Stimulated activated CD4-positive, alpha-beta T cell treated with anti-CD3 and anti-CD28 coated beads, Interleukin-4, amount 100 ng/mL, for 48 hours (primary cell): ENCODE measurements at places on chromosomes 3 and 15.
A peak's percentile ranks its signal among the peaks of the same experiment; 100 is the strongest.

- no peak for DNase-seq
Measured at GRCh38 chr15:38271895-38272294, 19.3 kb downstream of the SPRED1 start.

- no peak for DNase-seq
Measured at GRCh38 chr3:77404871-77405270, 365.0 kb downstream of the ROBO2 start.

DNA sequence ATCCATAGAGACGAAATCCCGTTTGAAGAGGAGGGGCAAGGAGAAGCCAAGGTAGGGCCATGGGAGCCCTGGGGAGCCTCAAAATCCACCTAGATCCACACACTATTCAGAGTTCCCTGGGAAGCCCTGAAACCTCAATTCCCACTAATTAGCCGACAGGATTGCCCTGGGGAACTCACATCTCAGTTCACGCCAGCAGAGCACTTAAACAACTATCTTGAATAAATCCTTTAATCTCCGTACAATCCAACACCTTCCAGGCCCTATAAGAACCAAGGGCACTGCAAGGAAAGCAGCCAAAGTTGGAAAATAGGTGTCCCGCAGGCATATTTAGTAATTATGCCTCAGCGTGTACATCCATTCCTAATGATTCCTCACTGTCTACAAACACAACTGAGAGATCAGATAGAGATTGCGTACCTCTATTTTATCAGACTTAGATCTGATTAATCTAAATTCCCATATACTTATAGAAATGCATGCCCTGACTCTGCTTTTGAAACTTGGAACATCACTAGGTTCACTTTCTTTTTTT lies 25.6 kb upstream of the EIF4A2 start:
- no peak for DNase-seq

GRCh38 chr15:84804005-84804900 lies 12.9 kb upstream of the ALPK3 start:
- no peak for DNase-seq

- DNase-seq = no peak
Measured at GRCh38 chr15:48868536-48868935, 9.4 kb upstream of the EID1 start.

DNA sequence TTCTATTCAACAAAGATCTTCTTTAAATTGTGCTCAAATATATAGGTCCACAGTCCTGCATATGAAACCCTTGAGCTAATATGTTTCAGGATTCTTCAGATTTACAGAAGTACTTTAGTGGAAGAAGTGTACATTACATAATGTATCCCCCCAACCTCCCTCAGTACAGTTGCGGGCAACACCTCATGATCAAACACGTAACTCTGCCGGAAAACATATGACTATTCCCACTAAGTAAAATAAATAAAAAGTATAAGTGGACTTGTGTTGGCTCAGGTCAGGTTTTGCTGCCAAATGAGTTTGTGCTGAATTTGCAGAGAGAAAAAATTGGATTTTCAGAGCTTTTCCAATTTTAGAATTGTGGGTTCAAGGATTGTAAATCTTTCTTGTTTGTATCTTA lies 267.6 kb upstream of the MDFIC2 start:
- DNase-seq = no peak

- DNase-seq = peak; percentile 77
Measured at GRCh38 chr3:67654099-67654843, at the start of gene SUCLG2. Gene SUCLG2, minus strand, starts transcription at chr3:67654612. Its CDS starts 26 bp downstream, at chr3:67654586.

DNA sequence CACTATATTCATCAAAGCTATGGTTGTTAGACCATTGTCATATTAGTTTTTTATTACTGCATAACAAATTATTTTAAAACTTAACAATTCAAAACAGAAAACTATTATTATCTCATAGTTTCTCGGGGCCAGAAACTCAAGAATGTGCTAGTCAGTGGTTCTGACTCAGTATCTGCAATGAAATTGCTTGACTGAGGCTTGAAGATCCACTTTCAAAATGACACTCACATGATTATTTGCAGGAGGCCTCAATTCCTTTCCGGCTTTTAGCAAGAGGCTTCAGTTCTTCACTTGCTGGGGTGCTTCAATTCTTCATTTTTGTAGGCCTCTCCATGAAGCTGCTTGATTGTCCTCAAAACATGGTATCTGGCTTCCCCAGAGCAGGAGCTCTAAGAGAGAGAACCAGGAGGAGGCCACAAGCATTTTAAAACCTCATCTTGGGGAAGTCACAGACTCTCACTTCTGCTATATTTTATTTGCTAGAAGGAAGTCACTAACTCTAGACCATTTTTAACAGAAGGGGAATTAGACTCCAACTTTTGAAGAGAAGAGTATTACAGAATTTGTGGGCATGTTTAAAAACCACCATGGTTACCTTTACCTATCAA lies 383.7 kb downstream of the MFSD1 start:
- no peak for DNase-seq

GRCh38 chr3:53144446-53144845 lies 14.2 kb upstream of the RFT1 start:
- no peak for DNase-seq

DNA sequence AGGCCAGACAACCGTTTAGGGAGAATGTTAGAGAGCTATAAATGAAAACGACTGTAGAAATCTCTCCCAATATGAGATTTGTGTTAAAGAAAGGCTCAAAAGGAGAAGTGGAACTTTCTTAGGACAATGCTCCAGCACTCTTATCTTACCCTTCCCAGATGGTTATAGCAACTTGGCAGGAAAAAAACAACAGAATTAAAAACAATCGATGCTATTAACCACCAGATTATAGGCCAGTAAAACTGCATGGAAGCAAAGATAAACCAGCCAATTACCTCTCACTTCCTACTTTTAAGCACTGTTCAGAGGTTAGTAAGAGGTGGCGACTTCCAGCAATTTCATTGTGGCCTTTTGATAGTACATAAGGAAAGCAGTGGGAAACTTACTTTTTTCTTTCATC lies 72.9 kb downstream of the TMCC1 start:
- no peak for DNase-seq

- no peak for DNase-seq
Measured at GRCh38 chr3:34863485-34863884, 775.8 kb upstream of the ARPP21 start.

DNA sequence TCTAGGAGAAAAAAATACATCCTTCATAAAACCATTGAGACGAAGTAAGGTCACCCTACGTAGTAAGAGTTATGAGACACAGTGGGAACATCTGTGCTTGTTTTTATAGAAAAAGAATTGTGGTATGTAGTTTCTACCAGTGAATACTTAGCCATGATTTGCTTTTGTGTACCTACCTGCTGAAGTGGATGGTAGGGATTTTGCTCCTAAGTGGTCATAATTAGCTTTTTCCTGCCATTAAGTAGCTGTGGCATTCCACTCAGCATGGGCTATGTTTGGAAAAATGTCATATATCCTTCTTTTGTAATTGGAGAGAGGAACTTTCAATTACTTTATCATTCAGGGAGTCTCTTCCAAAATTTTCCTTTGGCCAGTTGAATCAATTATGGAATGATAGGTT lies 63.7 kb downstream of the CHD2 start:
- DNase-seq = no peak

DNA sequence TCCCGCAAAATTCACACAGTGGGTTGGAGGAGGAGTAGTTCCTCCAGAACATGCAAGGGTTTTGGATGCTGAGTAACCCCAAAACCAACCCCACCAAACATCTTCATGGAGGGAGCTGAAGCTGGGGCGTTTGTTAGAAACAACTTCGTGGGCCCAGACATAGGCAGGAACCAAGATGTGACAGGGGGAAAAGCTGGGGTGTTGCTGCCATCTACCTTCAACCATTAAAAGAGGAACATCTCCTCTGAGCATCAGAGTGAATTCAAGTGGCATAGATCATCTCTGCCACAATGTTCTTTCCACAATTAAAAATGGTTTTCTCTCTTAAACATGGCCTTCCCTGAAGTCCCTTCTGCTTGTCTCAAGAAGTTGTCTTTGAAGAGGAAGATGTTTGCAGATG lies 20.5 kb downstream of the SIDT1 start:
- DNase-seq = no peak

- no peak for DNase-seq
Measured at GRCh38 chr15:41289953-41290352, 42.4 kb downstream of the OIP5 start.

DNA sequence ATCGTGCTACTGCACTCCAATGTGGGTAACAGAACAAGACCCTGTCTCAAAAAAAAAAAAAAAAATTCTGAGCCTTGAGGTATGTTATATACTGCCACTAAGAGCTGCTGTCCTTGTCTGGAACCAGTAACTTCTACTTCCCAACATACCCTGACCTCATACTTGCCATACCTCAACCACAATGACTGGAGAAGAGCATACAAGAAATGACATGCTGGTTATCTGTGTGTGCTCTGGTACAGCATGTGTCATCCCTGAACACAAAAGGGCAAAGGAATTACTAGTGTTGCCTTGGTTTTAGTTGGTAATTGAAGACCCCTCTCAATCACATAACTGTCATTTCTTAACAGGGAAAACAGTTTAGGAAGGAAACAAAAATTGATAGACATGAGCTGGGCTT lies 54.5 kb downstream of the MRPS25 start:
- DNase-seq = no peak

GRCh38 chr3:71723452-71724170 lies 1.6 kb downstream of the EIF4E3 start:
- DNase-seq = peak; percentile 48

GRCh38 chr3:188720636-188721035 lies 451.1 kb upstream of the TPRG1 start:
- DNase-seq = no peak

DNA sequence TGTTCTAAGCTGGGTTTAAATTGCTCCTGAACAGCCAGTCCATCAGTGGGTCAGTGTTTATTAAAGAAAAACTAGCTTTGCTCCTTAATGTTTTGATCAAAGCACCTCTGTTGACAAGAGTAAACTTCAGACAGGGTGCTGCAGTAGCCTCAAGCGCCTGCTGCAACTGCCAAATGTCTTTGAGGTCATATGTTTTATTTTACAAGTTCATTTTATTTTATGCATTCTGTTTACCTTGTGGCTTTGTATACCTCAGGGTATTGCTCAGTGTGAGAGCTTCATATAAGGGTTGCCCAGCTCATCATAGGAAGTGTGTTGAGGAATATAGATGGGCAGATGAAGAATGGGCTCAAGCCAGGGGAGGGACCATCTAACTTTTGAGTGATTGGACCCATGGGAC lies 8.5 kb downstream of the MYZAP start:
- no peak for DNase-seq

DNA sequence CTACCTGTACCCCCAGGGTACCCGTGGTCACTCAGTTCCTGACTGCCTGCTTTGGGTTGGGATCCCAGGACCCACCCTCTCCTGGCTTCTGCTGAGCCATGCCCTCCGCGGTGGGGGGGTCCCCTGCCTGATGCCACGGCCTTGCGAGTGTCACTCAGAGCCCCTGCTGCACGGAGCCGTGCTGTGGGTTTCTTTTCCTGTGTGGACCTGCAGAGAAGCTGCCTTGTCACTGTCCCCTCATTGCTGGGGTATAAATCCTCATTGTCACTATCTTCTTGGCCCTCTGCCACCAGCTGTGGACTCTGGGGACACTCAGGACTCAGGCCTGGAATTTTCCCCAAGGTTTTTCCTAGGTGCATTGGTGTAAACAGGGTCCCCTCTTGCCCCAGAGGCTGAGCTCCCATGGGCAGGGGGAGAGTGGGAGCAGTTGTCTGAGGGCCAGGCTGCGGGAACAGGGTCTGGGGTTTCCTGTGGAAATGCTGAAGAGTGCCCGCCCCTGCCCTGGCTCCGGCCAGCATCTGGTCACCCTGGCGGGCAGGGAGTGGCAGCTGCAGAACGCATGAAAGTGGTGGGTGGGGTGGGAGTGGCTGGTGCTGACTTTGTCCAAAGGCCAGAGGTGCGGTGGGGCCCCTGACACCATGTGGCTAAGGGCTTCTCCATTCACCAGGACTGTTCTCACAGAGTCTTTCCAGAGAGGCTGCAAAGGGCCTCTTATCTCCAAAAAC lies 191.7 kb downstream of the GOLGA6L6 start:
- no peak for DNase-seq

GRCh38 chr15:99390667-99391066 lies 139.4 kb downstream of the LRRC28 start:
- DNase-seq = no peak

DNA sequence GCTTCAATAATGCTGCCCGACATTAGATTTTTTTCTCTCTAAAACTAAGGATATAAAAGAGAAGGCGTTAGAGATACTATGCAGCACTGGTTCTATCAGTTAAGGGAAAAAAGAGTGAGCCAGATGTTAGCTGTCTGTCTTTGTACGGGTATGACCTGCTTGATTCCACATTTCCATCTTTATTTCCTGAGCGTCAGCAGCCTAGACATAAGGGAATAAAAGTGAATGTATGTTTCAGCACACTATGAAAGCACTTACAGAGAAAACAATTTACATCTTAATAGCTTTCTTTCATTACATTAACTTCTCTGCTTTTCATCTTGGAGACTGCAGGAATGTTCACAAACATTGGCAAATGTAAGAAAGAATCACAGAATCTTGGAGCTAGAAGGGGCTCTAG lies 319.3 kb downstream of the CTNNB1 start:
- DNase-seq = no peak

- DNase-seq = no peak
Measured at GRCh38 chr3:168220556-168220955, 124.8 kb upstream of the GOLIM4 start.

DNA sequence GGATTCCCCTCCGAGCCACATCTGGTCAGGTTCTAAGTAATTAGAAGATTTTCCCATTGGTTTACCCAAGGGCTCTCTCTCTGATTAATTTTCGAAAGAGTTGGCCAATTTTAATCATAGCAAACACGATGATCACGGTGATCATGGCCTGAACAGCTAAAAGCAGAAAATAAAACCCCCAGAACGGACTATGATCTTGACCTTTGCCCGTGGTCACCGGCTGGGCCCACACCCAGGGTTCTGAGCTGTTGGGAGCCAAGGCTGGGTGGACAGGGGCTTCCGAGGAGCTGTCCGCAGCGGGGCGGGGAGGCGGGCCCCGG lies 2.6 kb downstream of the GP5 start:
- no peak for DNase-seq

- DNase-seq = no peak
Measured at GRCh38 chr3:4730719-4731118, 237.6 kb downstream of the ITPR1 start.

DNA sequence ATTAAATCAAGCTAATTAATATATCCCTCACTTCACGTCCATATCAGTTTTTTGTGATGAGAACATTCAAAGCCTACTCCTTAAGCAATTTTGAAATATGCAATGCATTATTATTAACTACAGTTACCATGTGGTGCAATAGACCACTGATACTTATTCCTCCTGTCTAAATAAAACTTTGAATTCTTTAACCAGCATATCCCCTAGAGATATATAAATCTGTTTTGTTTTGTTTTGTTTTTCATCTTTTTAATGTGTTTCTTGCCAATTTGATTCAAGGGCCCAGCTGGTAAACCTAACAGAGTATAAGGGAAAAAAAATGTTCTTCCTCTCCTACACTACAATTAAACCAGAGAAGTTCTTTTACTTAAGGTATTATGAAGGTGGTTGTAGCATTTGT lies 524.2 kb downstream of the NAALADL2 start:
- DNase-seq = no peak

DNA sequence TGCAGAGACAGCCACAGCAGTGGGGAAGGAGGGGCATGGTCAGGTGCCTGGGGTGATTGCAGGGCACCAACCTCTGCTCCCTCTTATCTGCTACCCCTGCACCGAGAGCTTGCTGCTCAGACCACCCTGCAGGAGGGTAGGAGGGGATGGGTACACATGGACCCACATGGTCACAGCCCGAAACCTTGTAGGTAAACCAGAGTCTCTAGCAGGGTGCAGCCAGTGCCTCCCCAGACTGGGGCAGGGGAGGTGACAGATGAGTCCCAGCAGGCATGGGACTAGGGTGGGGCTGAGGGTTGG lies 49.2 kb downstream of the FAH start:
- DNase-seq = no peak

GRCh38 chr15:49560045-49560444 lies 60.6 kb downstream of the FAM227B start:
- DNase-seq = no peak
